ENCODE measurements at places on chromosomes 7 and 10.
A peak's percentile ranks its signal among the peaks of the same experiment; 100 is the strongest.

- no peak for DNase-seq
Measured at GRCh38 chr7:148058092-148058491, 532.5 kb upstream of the C7orf33 start.

- DNase-seq = no peak
Measured at GRCh38 chr10:5507649-5508131, 8.3 kb upstream of the CALML5 start.

GRCh38 chr7:2717293-2718261 lies 29.6 kb downstream of the AMZ1 start:
- DNase-seq = no peak

GRCh38 chr10:94320285-94320914 lies 42.3 kb downstream of the NOC3L start:
- DNase-seq = peak; percentile 88

GRCh38 chr7:106493041-106493731 lies 167.8 kb downstream of the CCDC71L start:
- no peak for DNase-seq
